Stimulated activated CD4-positive, alpha-beta T cell treated with anti-CD3 and anti-CD28 coated beads, Interleukin-4, amount 100 ng/mL, for 24 hours (primary cell): ENCODE measurements at places on chromosomes 1 and 21.

DNA sequence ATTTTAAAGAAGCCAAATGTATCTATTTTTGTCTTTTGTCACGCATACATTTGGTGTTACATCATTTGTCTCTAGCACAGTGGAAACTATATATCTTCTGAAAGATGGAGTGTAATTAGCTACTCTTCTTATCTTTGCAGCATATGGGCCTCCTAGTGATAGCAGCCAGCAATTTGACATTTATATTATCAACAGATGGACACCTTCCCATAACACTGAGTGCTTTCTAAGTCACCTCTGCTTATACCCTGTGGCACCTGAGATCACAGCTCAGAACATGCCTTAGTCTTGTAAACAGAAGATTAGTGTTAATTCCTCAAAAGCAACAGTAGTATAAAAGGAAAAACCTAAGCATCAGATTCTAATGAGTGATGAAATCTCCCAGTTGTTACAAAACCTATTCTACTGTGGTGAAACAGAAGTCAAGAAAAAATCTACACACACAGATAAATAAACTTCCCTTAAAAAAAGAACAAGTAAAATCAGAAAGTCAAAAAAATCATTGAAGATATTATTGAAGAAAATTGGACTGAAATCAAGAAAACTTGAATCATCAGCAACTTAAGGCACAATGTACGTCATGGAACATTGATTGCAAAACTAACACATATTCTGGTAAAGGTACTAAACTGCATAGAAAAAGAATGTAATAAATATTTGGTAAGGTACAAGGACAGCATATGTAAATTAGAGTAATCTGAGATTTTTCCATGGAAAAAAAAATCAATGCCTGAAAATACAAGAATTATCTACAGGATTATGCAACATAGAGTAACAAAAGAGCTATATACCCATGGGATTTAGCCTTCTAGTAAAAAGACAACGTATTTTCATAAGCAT, 61.7 kb downstream of the KCNT2 start:
- DNase-seq: no peak

DNA sequence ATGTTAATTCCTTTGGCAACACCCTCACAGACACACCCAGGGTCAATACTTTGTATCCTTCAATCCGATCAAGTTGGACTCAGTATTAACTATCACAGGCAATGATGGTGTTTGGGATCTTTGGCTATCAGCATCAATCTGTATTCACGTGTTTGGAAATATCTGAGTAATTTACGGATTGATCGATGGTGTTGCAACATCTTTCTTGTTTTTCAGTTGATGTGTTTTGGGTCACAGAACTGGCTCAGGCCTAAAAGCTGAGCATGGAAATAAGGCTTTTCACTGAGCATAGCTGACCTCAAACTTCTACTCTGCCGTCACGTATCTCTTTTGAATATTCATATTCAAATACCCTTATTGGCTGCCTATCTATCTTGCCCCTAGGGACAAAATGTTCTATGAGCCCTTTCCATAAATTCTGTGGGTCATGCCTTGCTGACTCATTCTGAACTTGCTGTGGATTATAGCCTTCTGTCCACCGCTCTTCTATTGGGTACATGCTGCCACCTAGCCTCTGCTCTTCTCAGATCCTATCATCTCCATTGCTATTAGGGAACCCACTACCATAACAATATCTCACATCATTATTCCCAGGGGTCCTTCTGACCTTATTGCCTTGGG, 156.0 kb downstream of the PDE4B start:
- no peak for DNase-seq

GRCh38 chr21:31592963-31593560, 66.4 kb upstream of the SOD1 start:
- no peak for DNase-seq

- peak; percentile 17 for DNase-seq
Measured at GRCh38 chr21:46622226-46622625, 13.2 kb upstream of the PRMT2 start.

GRCh38 chr1:61005614-61006580, 76.5 kb upstream of the NFIA start:
- no peak for DNase-seq

- DNase-seq: no peak
Measured at GRCh38 chr21:28111151-28111619, 881.5 kb downstream of the LTN1 start.

DNA sequence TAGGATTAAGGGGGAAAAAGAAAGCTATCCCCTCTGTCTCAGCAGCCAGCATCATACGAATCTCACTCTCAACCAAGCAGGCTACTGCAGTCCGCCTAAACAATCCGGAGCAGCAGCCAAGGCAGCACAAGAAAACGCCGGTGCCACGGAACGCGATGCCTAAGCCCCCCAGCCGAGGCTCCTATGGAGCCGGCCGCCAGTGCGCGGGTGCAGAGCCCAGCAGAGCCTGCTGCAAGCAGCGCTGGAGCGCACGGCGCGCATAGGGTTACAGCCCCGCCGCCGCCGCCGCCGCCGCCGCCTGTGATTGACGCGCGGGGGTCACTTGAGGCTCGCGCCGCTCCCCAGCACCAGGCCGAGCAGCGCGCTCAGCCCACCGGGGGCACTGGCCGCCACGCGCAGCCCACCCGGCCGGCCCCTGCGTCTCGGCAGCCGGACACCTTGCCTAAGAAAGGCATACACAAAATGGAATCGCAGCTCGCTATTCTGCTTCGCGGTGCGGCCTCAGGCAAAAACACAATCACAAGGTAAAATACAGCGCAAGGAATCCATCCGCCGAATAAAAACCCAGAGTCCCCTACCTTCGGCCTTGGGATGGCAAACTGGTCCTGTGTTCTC, 780 bp downstream of the HIVEP3 start:
- peak; percentile 38 for DNase-seq

DNA sequence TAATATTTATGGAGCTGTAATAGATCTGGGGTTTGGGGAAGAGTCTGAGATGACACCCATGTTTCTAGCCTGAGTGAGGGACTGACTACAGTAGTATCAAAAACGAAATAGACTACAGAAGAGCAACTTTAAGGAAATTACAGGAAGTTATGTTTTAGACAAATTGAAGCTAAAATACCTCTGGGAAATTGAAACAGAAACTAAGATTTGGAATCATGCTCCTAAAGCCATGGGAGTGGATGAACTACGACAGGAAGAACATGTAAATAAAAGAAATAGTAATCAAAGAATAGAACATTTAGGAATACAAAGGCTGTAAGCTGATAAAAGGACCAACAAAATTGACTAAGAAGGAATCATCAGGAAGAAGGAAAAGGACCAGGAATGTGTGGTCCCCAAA, 68.9 kb downstream of the KIAA0319L start:
- DNase-seq: no peak

GRCh38 chr1:227312361-227313025, 5.8 kb downstream of the CDC42BPA start:
- DNase-seq: no peak

GRCh38 chr1:62092110-62092509, 102.5 kb upstream of the L1TD1 start:
- DNase-seq: no peak

DNA sequence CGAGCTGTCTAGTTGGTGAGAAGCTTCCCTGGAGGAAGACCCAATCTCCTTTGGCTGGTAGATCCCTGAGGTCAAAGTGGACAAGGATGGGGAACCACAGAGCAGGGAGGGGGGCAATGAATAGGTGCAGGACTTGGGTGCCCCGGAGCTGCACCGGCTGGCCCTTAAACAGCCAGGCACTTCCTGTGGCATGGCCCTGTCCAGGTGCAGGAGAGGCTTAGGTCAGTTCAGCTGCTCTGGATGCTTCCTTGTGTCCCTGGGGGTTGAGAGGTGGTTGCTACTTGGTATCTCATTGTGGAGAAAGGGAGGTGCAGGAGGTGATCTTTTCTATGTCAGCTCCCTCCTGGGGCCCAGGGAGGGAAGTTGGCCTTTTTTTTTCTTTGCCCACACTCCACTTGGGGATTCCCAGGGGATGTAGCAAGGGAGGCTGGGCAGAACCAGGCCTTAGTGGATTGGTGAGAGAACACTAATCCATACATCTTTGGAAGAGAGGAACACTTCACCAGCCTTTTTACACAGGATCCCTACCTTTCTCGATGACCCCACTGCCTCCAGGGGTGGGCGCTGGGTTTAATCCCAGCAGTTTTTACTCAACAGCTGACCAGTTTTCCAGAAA, 1.2 kb upstream of the ST3GAL3 start:
- no peak for DNase-seq

GRCh38 chr1:203937678-203938330, 76.4 kb downstream of the SNRPE start:
- no peak for DNase-seq

GRCh38 chr1:112040891-112041740, 51.6 kb upstream of the KCND3 start:
- DNase-seq: no peak

DNA sequence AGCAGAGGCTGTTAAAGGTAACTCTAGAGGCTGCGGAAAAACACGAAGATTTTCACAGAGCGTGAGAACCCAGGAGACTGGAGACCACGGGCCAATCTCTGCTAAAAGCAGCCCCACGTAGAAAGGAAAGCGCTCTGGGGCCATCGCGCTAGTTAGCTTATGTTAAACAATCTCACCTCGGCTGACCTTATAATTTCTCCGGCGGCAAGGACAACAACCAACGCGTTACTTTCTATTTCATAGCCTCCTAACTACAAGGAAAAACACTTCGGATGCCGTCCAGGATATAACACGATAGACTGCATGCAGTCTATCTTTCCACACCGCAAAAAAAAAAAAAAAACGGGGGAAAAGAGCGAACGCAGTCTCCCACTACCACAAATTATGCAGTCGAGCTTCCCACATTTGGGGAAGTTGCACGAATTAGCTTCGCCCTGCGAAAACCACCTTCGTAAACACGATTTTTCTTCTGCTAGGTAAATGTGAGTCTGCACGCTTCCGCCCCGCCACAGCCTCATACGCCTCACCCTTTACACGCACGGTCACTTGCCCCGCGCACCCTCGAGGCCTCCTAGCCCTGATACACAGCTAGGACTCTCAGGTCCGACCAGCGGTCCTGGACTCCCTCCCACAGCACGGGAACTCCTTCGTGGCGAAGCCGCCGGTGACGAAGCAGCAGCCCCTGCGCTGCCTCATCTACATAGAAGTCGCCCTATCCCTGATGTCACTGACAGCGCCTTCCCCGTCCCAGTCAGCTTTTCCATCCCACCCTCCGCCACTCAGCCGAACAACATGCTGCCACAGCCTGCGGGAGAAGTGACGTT, 87.8 kb downstream of the PRKAB2 start:
- peak; percentile 89 for DNase-seq

GRCh38 chr1:12052997-12053686, 10.0 kb upstream of the TNFRSF8 start:
- DNase-seq: no peak

GRCh38 chr21:25836396-25836795, 101.6 kb downstream of the GABPA start:
- DNase-seq: no peak

GRCh38 chr1:108141621-108142020, 58.5 kb downstream of the SLC25A24 start:
- no peak for DNase-seq

- no peak for DNase-seq
Measured at GRCh38 chr1:50508040-50508586, 84.9 kb upstream of the DMRTA2 start.

- DNase-seq: no peak
Measured at GRCh38 chr1:175829845-175830244, 86.5 kb upstream of the TNR start.

GRCh38 chr1:33332357-33332789, 11.5 kb upstream of the A3GALT2 start:
- no peak for DNase-seq

GRCh38 chr1:200253774-200254495, 155.9 kb downstream of the ZNF281 start:
- DNase-seq: no peak

GRCh38 chr1:151325646-151326429, 1.4 kb downstream of the PI4KB start:
- no peak for DNase-seq

GRCh38 chr1:208280681-208281450, 36.7 kb upstream of the PLXNA2 start:
- DNase-seq: no peak

DNA sequence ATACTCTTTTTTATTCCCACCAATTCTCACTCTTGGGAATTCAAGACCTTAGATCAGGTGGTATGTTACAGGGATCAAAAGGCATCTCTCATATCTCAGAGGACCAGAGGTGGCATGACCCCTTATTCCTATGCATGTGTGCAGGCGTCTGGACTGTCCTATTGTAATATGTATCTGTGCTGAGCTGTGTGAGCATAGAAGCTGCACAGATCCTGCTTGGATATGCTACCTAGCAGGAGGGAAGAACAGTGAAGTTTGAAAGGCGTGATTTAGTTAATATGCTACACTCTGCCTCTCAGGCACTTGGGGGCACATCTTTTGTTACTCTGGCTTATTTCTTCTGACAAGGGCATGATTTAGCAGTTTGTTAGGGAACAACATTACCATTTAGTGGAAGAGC, 86.7 kb upstream of the ZRANB2 start:
- no peak for DNase-seq

GRCh38 chr1:197093226-197093885, 26.3 kb upstream of the F13B start:
- DNase-seq: no peak

- DNase-seq: no peak
Measured at GRCh38 chr1:163959622-163960021, 599.4 kb upstream of the PBX1 start.

GRCh38 chr1:227417756-227418480, 99.6 kb upstream of the CDC42BPA start:
- DNase-seq: no peak

GRCh38 chr1:32775640-32776337, 41.4 kb downstream of the YARS1 start:
- DNase-seq: no peak

GRCh38 chr1:15042866-15043265, 110.7 kb upstream of the TMEM51 start:
- DNase-seq: no peak

GRCh38 chr1:182383037-182383661, 8.4 kb downstream of the GLUL start:
- DNase-seq: no peak

DNA sequence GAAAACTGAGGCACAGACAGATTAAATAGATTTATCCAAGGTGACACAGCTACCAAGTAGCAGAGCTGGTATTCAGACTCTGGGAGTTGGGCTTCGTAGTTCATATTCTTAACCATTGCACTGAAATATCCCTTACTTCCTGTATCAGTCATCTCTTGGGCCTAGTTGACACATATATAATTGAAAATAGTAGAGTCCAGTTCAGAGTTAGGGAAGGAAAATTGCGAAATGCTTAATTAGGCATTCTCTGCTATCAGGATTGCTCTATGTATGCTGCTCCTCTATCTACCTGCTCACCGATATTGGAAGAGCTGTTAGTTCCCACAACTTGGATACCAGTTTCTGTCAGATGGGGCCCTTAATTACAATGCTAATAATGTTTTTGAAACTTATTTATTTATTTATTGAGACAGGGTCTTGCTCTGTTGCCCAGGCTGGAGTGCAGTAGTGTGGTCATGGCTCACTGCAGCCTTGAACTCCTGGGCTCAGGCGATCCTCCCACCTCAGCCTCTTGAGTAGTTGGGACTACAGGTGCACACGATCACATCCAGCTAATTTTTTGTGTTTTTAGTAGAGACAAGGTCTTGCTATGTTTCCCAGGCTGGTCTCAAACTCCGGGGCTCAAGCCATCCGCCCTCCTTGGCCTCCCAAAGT, 8.2 kb downstream of the RCOR3 start:
- no peak for DNase-seq
